A549 treated with Mapracorat at 1 μM for 4 hours (cell line): ENCODE measurements at places on chromosomes 4 and X. TPM values are rescaled to one million over a fixed set of nuclear protein-coding genes. Genes with fewer than 3 reads are reported as not detected.

Gene LRP2BP
- 0.08 to 0.30 TPM (median 0.13 TPM) in 5 replicates for total RNA-seq

Gene RPL36A
- 2,422 to 3,503 TPM (median 2,561 TPM) in 5 replicates for total RNA-seq

Gene FDCSP
- total RNA-seq = not detected in 5 replicates

Gene SPANXC
- 1.3 TPM in 1 of 5 replicates, not detected in the others for total RNA-seq

Gene GAGE13
- total RNA-seq = not detected in 5 replicates

Gene CXCL8
- 5.2 to 15.3 TPM (median 9.0 TPM) in 5 replicates for total RNA-seq

Gene TMEM35A
- total RNA-seq = not detected in 5 replicates

Gene SGMS2
- 19.3 to 36.2 TPM (median 28.8 TPM) in 5 replicates for total RNA-seq

Gene SLITRK2
- not detected in 5 replicates for total RNA-seq

Gene HNRNPDL
- 230 to 388 TPM (median 275 TPM) in 5 replicates for total RNA-seq

Gene SYN1
- total RNA-seq = 0.15 to 0.36 TPM (median 0.22 TPM) in 5 replicates

Gene RHOXF2
- total RNA-seq = not detected in 5 replicates

Gene SLC25A43
- total RNA-seq = 25.8 to 32.0 TPM (median 30.4 TPM) in 5 replicates
